ENCODE measurements at places on chromosomes 6 and 20. TPM values are rescaled to one million over a fixed set of nuclear protein-coding genes. Genes with fewer than 3 reads are reported as not detected.

BPI gene
- total RNA-seq, result not detected

DNA sequence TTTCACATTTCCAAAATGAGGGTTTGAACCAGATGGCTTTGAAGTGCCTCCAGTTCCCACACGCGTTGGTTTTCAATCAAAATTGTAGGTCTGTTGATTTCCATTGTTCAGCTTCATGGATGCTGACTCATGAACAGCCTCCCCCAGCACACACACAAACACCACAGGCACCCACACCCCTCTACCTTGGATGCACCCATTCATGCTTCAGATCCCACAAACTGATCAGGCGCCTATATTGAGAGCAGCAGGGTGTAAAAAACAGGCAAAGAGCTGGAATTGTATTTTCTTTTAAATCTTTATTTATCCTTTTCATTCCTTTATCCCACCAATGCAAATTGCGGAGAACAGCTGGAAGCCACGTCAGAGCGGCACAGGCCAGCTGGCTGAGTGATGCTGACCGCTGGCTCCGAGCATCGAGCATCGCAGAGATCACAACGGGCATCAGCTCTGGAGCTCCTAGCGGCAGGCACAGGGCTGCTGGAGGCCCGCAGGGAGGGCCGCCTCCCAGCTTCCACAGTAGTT lies 29.3 kb upstream of the TBC1D7 start:
- peak; percentile 14 for DNase-seq

- DNase-seq, result no peak
Measured at GRCh38 chr20:14666696-14667095, 329.3 kb upstream of the FLRT3 start.

GRCh38 chr6:32475392-32476206 lies 35.9 kb downstream of the HLA-DRA start:
- no peak for DNase-seq

DNA sequence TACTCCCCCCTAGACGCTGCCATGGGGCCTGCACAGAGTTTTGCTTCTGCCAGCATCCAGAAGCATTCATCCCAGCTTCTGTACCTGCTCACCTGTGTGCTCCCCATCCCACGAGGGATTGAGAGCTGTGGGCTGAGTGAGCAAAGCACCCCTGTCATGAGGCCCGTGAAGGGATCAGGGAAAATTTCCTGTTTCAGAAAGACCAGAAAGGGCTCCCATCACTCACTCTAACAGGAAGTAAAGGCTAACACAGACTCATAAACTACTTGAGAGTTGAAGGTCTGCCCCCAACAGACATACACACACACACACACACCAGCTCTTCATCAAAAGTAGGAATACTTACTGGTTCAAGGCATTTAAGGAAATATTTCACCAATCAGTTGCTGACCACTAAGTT lies 256.5 kb upstream of the NT5E start:
- no peak for DNase-seq

ZFP57 gene
- total RNA-seq, result not detected

BANF2 gene
- total RNA-seq, result not detected

CCM2L gene
- not detected for total RNA-seq

- peak; percentile 85 for DNase-seq
Measured at GRCh38 chr6:33768644-33769120, 20.2 kb downstream of the LEMD2 start.

DNA sequence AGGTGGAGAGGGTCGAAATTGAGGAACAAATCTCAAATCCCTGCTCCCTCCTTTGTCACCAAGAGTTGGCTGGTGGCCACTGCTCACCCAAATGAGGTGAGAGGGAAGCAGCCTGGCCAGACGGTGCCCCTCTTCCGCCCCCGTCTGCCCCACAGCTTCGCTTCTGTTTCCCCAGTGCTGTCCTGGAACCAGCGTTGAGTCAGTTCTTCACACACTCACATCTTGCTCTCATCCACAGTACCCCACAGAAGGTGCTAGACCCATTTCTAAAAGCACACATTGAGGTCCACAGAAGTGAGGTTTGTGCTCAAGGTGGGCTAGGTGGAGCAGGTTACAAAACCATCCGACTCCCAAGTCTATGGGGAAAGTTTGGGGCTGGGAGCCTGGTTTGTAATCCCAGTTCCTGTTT lies 3.8 kb downstream of the CEBPB start:
- no peak for DNase-seq

- DNase-seq, result no peak
Measured at GRCh38 chr6:169881398-169881797, 130.0 kb downstream of the ERMARD start.

SAMD5 gene
- not detected for total RNA-seq

HLA-DPA1 gene
- total RNA-seq, result 27.6 TPM

DNA sequence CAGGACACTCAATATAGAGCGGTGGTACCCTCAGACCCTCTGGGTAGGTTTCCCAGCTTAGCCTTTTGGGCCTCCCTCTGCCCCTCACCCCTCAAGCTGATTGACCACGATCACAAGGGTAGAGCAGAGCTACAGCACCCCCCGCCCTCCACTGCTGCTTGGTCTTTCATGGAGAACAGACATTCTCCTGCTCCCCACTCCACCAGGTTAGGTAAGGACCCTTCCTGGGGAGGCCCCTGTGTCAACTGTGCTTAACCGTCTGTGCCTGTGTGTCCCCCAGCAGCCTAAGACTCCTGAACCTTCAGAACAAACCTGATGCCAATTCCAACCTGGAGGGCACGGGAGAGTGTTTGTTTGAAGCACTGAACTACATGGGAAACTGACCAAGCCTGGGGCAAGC lies 11.8 kb downstream of the MYH7B start:
- DNase-seq, result no peak

All from activated CD8-positive, alpha-beta T cell treated with anti-CD3 and anti-CD28 coated beads for 36 hours (primary cell).